ENCODE measurements at places on chromosomes 7 and 10. TPM values are rescaled to one million over a fixed set of nuclear protein-coding genes. Genes with fewer than 3 reads are reported as not detected.

The MRLN gene
- total RNA-seq, result not detected

The PNLIPRP2 gene
- total RNA-seq, result not detected

The GHRHR gene
- total RNA-seq, result not detected

The CPA2 gene
- not detected for total RNA-seq

- peak overlapping the region; percentile 98 for H3K27ac ChIP-seq
- DNase-seq, result peak; percentile 87
- H3K4me1 ChIP-seq, result peaks cover 97% of the 10 kb centered on the region
- peaks cover 4% of the 10 kb centered on the region for H3K36me3 ChIP-seq
- no peaks in the 10 kb centered on the region for H3K27me3 ChIP-seq
- peak overlapping the region; percentile 79 for H3K4me3 ChIP-seq
Observed at GRCh38 chr7:44637788-44638594, 31.6 kb downstream of the OGDH start.

GRCh38 chr10:19816411-19817230, at the start of gene PLXDC2:
PLXDC2 (plus strand) TSS chr10:19816432.
- no peak within 1 kb of the TSS for H3K27ac ChIP-seq
- no peak for DNase-seq
- no peak within 1 kb of the TSS for H3K4me3 ChIP-seq
- H3K4me1 ChIP-seq, result no peaks in the 10 kb centered on the region
- no peaks in the 10 kb centered on the region for H3K36me3 ChIP-seq
- H3K27me3 ChIP-seq, result peaks cover 15% of the 10 kb centered on the region

DNA sequence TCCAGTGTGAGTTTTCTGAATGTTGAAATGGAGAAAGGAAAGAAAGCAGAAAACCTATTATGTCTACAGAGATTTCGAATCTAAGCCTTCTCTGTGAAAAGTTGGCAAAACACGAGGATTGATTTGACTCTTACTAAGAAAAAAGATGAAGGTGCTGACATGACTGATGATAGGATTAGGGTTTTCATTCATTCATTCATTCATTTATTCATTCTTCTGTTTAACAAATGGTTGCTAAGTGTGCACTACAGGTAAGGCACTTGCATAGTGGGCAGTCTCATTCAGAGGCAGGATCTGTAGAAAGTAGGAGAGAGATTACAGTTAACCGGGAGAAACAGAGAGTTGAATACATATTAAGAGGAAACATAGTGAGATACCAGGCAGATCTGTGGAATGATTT, 137.1 kb downstream of the ZNF365 start:
- no peaks in the 10 kb centered on the region for H3K36me3 ChIP-seq
- no peak overlapping the region for H3K27ac ChIP-seq
- peaks cover 2% of the 10 kb centered on the region for H3K27me3 ChIP-seq
- H3K4me3 ChIP-seq, result no peak overlapping the region
- H3K4me1 ChIP-seq, result no peaks in the 10 kb centered on the region

DNA sequence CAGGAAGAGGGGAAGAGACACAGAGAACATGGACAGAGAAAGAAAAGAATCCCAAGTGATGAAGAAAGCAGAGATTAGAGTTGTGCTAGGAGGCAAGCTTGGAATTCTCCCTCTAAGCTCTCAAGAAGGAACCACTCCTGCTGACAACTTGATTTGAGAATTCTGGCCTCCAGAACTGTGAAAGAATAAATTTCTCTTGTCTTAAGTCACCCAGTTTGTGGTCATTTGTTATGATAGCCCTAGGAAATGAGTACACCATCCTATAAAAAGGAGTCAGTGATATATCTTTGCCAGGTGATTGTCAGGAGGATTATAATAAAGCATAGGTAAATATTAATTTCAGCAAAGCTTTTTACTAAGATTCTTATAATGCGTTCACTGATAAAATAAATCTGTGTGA, 82.7 kb upstream of the TFEC start:
- H3K27me3 ChIP-seq, result no peaks in the 10 kb centered on the region
- no peak overlapping the region for H3K4me3 ChIP-seq
- no peaks in the 10 kb centered on the region for H3K4me1 ChIP-seq
- H3K27ac ChIP-seq, result no peak overlapping the region
- no peaks in the 10 kb centered on the region for H3K36me3 ChIP-seq

- DNase-seq, result no peak
- H3K4me1 ChIP-seq, result peaks cover 75% of the 10 kb centered on the region
- no peaks in the 10 kb centered on the region for H3K36me3 ChIP-seq
- H3K27me3 ChIP-seq, result peaks cover 16% of the 10 kb centered on the region
- no peak overlapping the region for H3K27ac ChIP-seq
Observed at GRCh38 chr7:5422396-5423305, 983 bp downstream of the TNRC18 start.

GRCh38 chr7:38283809-38284208, 10.4 kb upstream of the TARP start:
- no peaks in the 10 kb centered on the region for H3K27me3 ChIP-seq
- H3K27ac ChIP-seq, result no peak overlapping the region
- DNase-seq, result no peak
- H3K4me3 ChIP-seq, result no peak overlapping the region

DNA sequence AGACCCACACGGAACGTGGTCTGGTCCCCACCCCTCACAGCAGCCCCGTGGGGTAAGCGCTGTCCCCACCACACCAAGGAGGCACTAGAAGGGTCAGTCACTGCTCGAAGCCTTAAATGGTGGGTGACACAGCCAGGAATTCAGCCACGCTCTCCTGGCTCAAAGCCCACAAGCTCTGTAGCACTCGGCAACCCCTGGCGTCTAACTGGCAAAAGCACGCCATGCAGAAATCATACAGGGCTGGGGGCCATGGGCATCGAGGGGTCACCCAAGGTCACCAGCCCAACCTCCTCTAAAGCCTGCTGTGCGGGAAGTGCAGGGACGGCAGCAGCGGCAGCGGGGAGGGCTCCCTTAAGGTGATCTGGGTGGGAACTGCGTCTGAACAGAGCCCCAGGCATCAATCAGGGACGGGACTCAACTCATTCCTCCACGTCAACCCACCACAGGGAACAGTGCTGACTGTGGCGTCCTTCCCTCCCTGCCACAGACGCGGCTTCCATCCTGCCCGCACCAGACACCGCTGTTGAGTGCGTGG, 7.8 kb downstream of the GPER1 start:
- H3K4me3 ChIP-seq, result no peak overlapping the region
- no peaks in the 10 kb centered on the region for H3K36me3 ChIP-seq
- no peak overlapping the region for H3K27ac ChIP-seq
- no peaks in the 10 kb centered on the region for H3K27me3 ChIP-seq
- DNase-seq, result no peak

- no peaks in the 10 kb centered on the region for H3K36me3 ChIP-seq
- no peaks in the 10 kb centered on the region for H3K4me1 ChIP-seq
- H3K4me3 ChIP-seq, result no peak overlapping the region
- no peaks in the 10 kb centered on the region for H3K27me3 ChIP-seq
Observed at GRCh38 chr7:278081-278480, 11.9 kb upstream of the FOXL3 start.

DNA sequence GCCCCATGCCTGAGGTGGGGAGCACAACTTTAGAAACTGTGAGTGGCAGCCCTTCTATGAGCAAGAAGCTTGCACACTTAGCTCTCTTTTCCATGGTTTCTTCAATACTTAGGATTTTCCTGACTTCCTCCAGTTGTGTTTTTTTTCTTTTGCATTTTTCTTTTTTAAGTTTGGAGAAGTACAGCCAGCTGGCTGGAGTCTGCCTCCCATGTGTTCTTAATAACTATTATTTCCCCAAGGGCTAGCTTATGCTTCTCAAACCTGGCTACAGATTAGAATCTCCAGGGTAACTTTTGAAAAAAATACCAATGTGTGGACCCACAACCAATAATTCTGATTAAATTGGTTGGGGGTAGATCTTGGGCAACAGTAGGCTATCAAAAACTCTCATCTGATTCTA, 37.4 kb upstream of the MEOX2 start:
- H3K4me3 ChIP-seq, result no peak overlapping the region
- DNase-seq, result no peak
- H3K4me1 ChIP-seq, result no peaks in the 10 kb centered on the region
- no peaks in the 10 kb centered on the region for H3K36me3 ChIP-seq
- no peak overlapping the region for H3K27ac ChIP-seq

- no peak overlapping the region for H3K4me3 ChIP-seq
- H3K27me3 ChIP-seq, result no peaks in the 10 kb centered on the region
- H3K36me3 ChIP-seq, result no peaks in the 10 kb centered on the region
- no peak overlapping the region for H3K27ac ChIP-seq
- no peaks in the 10 kb centered on the region for H3K4me1 ChIP-seq
- no peak for DNase-seq
Observed at GRCh38 chr10:49736564-49737113, 25.5 kb downstream of the OGDHL start.

- no peak for DNase-seq
- H3K27me3 ChIP-seq, result no peaks in the 10 kb centered on the region
- no peak overlapping the region for H3K4me3 ChIP-seq
- no peaks in the 10 kb centered on the region for H3K36me3 ChIP-seq
- H3K4me1 ChIP-seq, result peaks cover 10% of the 10 kb centered on the region
Observed at GRCh38 chr10:70330671-70331070, 46.9 kb upstream of the NPFFR1 start.

GRCh38 chr10:36097696-36098095, 455.6 kb upstream of the FZD8 start:
- H3K4me3 ChIP-seq, result no peak overlapping the region
- H3K27ac ChIP-seq, result no peak overlapping the region
- no peaks in the 10 kb centered on the region for H3K4me1 ChIP-seq
- no peaks in the 10 kb centered on the region for H3K27me3 ChIP-seq
- H3K36me3 ChIP-seq, result no peaks in the 10 kb centered on the region

Measured in CD4-positive, CD25-positive, alpha-beta regulatory T cell (primary cell).